ENCODE measurements at places on chromosomes 3 and 15. TPM values are rescaled to one million over a fixed set of nuclear protein-coding genes. Genes with fewer than 3 reads are reported as not detected.

The ALPK3 gene
- 0.12 TPM for total RNA-seq

The KBTBD13 gene
- total RNA-seq = not detected

The GOLGA8R gene
- total RNA-seq = 1.8 TPM

The CRYBG3 gene
- 22.5 TPM for total RNA-seq

The CLRN1 gene
- total RNA-seq = 0.32 TPM

The C2CD4A gene
- total RNA-seq = not detected

The EFHB gene
- total RNA-seq = under 0.01 TPM

The LTF gene
- total RNA-seq = not detected

The IMPG2 gene
- 0.73 TPM for total RNA-seq

The LRRC34 gene
- total RNA-seq = 3.4 TPM
